ENCODE measurements at places on chromosomes 16 and 17. TPM values are rescaled to one million over a fixed set of nuclear protein-coding genes. Genes with fewer than 3 reads are reported as not detected.

Gene SYT17
- total RNA-seq: 3.2 TPM

Gene TPSD1
- total RNA-seq: not detected

Gene LDHD
- total RNA-seq: 0.10 TPM

DNA sequence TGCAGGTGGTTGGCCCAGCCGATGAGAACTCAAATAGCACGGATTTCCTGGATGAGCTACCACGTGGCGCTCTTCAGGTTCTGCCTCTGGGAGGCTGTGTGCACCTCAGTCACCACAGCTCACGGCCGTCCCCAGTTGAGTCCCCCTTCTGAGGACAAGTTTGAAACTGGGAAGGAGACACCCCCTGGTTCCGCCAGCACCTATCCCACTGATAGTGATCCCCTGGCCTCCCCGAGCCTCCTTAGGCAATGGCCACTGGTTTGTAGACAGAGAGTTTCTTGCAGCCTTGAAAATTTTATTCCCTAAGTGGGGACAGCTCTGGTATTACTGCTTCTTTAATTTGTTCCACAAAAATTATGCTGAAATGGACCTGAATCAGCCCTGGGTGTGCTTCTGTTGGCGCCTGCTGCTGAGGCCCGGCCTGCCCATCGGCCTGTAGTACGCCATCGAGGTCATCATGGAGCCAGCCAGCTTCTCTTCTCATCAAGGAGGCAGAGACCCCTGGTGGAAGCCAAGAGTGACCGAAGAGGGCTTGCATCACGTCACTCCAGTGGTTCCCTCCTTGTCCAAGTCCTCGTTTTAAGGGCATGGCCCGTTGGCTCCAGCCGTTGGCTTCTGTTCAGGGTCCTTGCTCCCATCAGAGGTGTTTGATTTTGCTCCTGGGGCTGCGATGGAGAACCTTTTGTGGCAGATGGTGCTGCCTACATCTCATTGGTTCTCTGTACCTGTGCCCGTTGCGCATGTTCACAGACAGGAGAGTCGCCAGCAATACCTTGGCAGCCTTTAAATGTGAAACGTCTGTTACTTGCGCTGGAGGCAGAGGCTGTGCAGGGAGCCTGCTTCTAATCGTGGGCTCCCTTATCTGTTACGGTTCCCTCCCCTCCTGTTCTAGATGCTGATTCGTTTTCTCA lies 9.3 kb downstream of the SMCR8 start:
- DNase-seq: no peak

DNA sequence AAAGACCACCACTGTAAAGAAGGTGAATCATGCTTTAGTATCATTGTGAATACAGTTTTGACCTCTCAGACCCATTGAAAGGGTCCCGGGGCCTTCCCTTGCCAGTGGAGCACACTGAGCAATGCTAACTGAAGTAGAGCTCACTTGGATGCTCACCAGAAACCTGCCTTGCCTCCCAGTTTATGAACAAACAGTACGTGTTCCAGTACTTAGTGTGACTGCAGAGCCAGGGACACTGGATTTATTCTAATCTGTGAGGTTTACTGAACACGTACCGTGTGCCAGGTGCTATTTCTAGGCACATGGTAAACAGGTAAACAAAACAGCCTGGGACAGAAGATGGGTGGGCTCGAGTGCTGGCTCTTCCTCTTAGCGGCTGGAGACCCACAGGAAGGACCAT lies 79.6 kb downstream of the FOXL1 start:
- DNase-seq: no peak

- no peak for DNase-seq
These were observed 35.0 kb downstream of the NMT1 start for GRCh38 chr17:45096141-45096540.
